ENCODE measurements at places on chromosomes 16 and 17.

DNA sequence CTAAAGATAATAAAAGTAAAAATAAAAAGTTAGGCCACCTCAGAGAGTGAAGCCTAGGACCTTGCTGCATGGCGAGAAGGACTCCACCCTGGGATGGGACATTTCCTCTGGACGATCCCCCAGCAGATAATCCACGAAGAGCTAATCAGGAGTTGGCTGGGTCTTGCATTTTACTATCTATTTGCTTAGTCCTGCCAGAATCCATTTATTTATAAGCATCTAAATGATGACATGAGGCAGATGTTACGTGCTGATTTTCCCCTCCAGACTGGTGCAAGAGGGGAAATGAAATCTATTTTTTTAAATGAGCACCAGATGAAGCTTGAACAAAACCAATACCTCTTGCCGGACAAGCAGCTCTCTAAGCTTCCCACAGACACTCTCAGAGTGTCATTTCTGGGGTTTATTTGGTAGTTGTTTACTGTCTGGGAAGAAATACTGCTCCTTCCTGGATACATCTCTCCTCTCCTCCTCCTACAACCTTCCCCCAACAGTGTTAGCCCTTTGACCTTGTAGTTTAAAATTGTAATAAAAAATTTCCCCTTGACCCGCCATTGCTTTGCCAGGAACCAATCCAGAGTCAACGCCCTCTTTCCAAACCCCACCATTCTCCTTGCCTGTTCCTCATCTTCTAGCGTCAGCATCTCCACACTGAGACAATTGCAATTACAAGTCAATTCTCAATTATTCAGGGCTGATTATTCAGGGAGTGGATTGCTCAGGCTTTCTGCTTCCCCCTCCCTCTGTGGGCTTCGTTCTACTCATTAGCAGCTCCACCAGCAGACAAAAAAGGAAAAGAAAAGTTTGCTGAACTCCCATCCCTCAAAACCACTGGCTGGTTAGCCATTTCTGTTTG is 63.0 kb downstream of the GSG1L start:
- DNase-seq: no peak

DNA sequence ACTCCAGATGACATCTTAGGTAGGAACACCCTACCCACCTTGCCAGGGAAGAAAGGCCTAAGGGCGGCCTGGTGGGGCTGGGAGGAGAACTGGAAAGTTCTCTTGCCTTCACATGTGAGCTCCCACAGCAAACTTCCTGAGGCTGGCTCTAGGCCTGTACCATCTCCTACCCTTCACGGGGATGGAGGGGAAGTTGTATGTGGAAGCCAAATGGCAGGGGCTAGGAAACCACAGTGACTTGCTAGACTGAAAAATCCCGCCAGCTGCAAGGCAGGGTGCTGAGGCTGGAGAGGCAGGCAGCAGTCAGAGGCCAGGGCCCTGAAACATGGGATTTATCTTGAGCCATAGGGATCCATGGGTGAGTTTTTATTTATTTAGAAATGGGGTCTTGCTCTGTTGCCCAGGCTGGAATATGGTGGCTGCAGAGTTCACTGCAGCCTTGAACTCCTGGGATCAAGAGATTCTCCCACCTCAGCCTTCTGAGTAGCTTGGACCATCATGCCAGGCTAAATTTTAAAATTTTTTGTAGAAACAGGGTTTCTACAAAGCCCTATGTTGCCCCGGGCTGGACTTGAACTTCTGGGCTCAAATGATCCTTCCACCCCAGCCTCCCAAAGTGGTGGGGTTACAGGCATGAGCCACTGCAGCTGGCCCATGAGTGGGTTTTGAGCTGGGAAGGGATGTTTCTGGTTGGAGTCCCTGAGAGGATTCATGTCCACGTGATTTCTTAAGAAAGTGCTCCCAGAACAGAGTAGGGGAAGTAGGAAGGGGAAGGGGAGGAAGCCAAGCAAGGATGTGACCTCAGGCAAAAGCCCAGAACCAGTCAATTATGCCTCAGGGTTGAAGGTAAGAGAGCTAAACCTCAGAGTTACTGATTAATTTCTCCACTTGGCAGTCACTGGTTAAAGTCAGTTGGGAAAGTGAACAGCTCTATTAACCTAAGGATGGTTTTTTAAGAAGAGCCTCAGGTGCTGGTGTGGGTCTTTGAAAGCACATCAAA is 4.0 kb upstream of the KAT8 start:
- no peak for DNase-seq

- no peak for DNase-seq
These were observed 993 bp upstream of the ANKRD11 start for GRCh38 chr16:89491238-89491869.

GRCh38 chr16:81029930-81030604 is 5.6 kb upstream of the ATMIN start:
- DNase-seq: no peak

DNA sequence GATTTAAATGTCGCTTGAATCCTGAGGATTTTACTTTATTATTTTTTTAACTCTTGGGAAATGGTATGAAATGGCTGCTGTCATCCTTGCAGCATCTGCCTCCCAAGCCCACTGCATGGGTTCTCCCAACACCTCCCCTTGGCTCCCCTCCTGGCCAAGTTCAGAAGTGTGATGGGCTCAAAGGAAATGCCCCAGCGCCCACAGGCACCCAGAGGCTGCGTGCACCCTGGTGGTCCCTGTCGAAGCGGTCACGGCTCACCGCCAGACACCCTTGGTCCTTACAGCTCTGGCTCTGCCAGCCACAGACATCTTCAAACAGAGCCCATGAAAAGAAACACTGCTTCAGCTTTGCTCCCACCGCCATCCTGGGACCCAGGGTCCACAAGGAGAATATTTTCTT is 334.7 kb downstream of the SOX9 start:
- no peak for DNase-seq

- DNase-seq: no peak
These were observed 76.0 kb downstream of the MARCHF10 start for GRCh38 chr17:62732125-62732524.

- no peak for DNase-seq
These were observed 9.6 kb upstream of the P2RX1 start for GRCh38 chr17:3925684-3926485.

GRCh38 chr16:88737298-88738150 is 31.2 kb downstream of the CTU2 start:
- peak; percentile 71 for DNase-seq

GRCh38 chr16:2953706-2954627 is 10.1 kb upstream of the KREMEN2 start:
- DNase-seq: no peak

GRCh38 chr16:28103516-28104170 is 40.1 kb upstream of the GSG1L start:
- no peak for DNase-seq

DNA sequence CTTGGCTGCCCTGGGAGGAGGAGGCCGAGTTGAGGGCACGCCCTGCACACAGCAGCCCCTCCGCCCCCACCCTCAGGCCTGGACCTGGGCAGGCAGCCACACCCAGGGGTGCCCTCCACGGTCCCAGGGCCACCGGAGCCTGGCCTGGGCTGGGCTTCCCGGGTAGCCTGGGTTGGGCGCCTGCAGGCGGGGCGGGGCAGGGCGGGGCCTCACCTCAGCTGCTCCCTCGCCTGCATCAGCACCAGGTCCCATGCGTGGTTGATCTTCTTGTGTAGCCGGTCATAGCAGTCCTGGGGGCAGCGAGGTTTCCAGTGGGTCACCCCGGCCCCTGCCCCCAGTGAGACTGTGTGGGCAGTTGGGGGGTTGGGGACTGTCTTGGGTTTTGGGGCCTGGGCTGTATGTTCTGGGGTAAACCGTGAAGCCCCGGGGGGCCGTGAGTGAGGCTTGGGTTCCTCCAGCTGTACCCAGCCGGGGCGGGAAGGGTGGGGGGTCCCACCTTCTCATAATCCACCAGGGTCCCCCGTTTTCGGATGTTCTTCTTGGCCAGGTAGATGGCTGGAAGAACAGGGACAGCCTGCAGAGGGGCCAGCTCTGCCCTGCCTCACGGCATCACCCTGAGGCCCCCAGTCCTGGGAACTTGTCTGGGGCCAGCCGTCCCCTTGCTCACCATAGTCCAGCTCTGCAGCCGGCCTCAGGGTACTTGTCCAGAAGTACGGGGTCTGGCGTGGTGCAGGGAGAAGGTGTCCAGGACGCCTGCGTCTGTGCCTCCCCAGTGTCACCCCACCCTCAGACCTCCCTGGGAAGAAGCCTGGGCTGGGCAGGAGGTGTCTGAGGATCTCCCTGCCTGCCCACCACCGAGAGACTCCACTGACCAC is 2.0 kb downstream of the RGS11 start:
- DNase-seq: no peak

GRCh38 chr16:73547552-73548403 is 499.9 kb upstream of the ZFHX3 start:
- DNase-seq: no peak

- no peak for DNase-seq
These were observed at the start of gene MC1R for GRCh38 chr16:89918453-89919347. MC1R (plus strand) TSS chr16:89918862; CDS start chr16:89919259, 397 bp downstream.

DNA sequence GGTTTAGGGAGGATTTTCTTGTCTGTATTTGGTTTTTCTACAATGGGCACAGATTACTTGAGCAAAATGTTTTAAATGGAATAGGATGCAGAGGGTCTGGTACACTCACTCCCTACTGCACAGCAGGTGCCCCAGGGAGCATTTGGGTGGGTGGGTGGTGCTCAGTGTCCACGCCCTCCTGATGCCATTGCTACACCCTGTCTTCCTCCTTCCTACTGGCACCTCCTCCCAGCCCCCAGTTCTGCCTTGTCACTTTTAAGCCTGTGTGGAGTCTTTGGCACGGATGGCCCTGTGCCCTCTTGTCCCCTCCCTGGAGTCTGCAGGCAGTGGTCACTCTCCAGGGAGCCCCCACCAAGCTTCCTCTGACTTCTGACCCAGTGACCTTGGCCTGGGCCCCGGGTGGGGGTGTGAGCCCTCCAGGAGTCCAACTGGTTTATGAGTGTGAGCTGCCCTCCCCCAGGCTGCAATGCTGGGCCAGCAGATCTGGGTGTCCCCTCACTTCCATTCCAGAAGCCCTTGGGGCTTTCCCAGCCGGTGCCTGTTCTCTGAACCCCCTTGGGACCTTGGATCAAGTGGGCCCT is 15.5 kb downstream of the LLGL2 start:
- no peak for DNase-seq

- no peak for DNase-seq
These were observed 149.3 kb upstream of the KCNJ18 start for GRCh38 chr17:21542991-21543390.

DNA sequence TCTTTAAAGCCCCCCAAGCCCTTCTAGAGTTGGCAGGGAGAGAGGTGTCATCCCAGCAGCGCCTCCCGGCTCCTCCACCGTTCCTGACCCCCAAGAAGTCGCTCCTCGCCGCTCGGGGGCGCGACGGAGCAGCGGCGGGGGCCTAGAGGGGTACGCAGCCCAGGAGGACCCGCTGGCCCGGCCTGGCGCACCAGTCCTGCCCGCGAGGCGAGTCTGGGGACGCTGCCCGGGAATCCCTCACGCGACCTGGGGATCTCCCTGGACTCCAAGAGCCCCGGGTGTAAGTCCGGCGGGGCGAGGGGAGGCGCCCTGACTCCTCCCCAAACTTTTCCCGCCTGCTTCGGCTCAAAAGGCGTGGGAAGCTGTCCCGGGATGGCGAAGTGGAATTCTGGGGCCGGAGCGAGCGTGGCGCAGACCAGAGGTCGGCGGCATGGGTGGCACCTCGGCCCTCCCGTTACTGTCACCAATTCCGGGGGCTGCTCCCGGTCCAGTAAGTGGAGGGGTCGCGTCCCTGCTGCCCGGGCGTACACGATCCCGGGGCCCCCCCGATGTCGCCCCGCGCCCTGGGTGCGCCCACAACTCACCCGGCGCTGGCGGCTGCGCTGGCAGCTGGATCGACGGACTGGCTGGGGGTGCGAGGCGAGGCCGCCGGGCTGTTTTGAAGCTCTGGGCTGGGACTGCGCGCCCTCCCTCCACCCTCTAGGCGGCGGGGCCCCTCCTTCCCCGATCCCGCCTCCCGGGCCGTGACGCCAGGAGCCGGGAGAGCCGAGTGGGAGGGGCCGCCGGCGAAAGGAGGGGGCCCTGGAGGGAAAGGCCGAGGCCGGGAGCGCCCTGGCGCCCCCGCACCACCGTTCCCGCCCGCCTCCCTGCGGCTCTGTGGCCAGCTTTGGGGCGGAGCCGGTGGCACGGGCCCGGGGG is at the start of gene EMP2:
TSS of gene EMP2 (minus strand) at position 634 of the 918 bp plus-strand sequence. CDS start 32,981 bp downstream, outside the sequence.
- DNase-seq: no peak

DNA sequence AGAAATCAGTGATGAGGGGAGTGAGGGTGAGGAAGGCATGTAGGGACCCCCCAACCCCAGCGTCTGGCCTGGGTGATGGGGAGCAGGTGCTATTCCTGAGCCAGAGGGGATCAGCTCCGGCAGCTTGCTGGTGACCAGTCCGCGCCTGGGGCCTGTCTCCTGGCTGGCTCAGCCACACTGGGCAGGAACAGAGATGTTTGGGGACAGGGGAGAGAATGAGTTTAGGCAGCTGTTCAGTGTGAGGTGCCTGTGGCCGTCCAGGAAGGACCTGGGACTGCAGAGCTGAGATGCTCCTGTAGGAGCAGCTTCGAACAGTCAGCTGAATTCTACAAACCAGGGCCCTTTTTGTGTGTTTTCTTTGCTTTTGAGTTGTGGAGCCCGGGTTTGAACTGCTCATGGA is 23.2 kb upstream of the SPNS2 start:
- DNase-seq: no peak

DNA sequence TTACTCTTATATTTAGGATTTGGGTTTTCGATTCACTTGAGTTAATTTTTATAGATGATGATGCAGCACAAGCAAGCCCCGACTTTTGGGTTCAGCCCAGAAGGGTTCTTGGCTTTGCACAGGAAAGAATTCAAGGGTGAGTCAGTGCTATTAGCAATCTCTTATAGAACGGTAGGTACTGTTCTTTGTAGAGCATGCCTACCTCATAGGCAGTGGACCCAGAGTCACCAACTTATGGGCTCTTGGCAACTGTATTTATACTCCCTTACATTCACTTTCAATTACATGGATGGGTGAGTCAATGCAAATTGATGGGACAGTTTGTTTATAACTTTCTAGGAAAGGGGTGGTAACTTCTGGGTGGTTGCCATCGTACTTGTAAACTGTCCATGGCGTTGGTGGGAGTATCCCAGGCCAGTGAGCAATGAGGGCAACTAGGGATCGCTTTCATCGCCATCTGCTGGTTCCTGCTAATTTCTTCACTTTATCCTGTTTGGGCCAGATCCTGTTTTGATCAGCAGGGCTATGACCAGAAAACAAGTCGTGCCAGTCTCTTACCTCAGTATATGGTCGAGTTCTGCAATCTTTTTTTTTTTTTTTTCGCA is 362.6 kb downstream of the CNTNAP4 start:
- DNase-seq: no peak

GRCh38 chr17:67290711-67291291 is 45.8 kb upstream of the HELZ start:
- DNase-seq: no peak

- DNase-seq: peak; percentile 46
These were observed 1.1 kb downstream of the VAT1 start for GRCh38 chr17:43020789-43021740.

All from activated CD4-positive, CD25-positive, alpha-beta regulatory T cell treated with anti-CD3 and anti-CD28 coated beads, Interleukin-2, amount 50 U/mL, for 72 hours (primary cell).